Fibroblast of skin of abdomen (primary cell): ENCODE measurements at places on chromosomes 2 and 18.

DNA sequence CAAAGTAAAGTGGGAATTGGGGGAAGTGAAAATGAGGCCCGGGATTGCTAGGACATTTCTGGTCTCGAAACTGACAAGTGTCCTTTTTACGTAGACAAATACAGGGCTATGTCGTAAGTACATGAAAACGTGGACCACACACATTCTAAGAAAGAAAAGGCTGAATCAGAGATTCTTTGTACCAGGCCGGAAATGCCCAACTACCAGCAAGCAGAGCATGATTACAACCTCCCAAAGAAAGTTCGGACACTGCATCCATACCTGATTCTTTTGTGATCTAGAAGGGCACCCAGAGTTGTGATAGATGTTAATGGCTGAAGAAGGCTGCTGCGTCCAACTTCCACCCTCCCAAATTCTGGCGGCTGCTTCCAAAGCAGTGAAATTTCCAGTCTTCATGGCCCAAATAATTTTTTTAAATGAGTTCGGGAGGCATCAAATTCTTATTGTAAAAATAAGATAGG lies 1.7 kb downstream of the RBMS1 start:
- DNase-seq: peak; percentile 77

DNA sequence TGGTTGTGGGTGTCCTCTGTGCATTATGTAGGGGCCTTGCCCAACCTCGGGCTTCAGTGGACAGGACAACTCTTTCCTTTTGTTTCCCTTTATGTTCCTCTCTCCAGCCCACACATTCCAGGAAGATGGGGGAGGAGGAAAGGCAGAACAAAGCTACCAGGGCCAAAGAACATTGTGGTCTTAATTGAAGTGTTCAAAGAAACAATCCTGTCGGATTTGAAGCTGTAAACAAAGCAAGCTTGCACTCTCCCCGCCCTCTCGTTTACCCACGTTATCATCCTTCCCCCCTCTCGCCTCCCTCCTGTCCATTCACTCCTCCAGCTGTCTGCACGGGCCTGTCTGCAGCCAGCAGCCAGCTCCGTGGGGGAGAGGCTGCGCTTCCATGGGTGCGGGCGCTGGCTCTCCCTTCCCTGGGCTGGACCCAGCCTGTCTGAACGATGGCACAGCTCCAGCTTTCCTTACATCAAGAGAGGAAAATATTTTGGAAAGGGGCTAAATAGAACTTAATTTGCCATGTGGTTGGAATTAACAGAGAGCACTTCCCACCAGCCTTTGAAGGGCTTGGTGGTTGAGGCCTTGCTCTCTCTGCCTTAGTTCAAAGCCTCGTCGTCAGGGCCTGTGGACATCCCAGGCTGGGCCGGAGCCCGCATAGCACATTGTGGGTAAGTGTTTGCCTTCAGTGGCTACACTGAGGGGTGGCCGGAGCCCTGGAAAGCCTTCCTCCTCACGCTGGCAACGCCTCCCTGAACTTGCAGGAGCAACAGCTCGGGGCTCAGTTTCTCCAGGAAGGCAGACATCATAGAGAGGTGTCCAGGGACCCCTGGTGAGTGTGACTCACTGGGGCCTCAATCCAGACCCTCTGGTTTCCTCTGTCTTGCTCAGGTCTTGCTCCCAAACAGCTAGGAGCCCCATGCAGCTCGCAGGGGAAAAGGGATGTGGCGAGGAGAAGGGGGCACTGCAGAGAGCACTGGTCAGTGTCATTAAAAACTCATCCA lies 60.6 kb upstream of the HS6ST1 start:
- DNase-seq: peak; percentile 92

GRCh38 chr2:217964275-217965161 lies 38.3 kb downstream of the TNS1 start:
- no peak for DNase-seq

GRCh38 chr2:238972146-238972445 lies 124.2 kb downstream of the TWIST2 start:
- no peak for DNase-seq

GRCh38 chr2:44746856-44747615 lies 194.5 kb upstream of the SIX3 start:
- DNase-seq: no peak

DNA sequence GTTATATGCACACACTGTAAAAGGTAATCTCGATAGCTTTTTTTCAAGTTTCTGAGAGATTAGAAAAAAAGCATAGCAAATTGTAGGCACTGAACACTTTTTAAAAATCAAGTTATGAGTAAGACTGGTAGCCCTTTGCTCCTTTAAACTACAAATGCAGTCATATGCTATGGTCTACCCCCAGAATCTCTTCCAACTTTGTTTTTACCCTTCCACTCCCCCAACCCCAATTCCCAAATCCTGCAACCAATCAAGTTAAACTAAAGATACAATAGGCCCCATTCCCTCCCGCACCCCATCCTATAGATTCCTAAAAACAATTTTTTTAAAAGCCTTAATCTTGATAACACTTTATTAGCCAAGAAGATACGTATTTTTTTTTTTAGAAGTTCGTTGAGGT lies 752 bp upstream of the BAZ2B start:
- DNase-seq: no peak

- DNase-seq: peak; percentile 61
These were observed 325.2 kb upstream of the RAB12 start for GRCh38 chr18:8283891-8284585.

GRCh38 chr2:57878866-57879210 lies 167.8 kb upstream of the VRK2 start:
- no peak for DNase-seq

GRCh38 chr2:174522553-174522952 lies 35.7 kb upstream of the GPR155 start:
- DNase-seq: no peak

DNA sequence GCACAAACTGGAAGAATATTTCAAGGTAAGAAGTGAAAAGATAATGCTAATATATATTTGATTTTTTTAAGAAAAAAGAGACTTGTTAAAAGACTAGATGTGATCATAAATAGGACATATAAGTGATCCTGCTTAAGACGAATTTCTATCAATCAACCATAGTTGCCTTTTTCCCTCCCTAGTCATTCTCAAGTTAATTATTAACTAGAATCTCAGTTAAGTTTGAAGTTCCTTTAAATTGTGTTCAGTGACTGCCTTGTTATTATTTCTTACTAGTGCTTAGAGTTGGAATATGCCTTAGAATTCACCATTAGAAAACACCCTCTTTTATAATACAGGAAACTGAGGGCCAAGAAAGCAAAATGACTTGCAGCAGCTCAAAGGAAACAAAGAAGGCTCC lies 141.5 kb upstream of the SP5 start:
- no peak for DNase-seq

- DNase-seq: no peak
These were observed 465.7 kb upstream of the NRP2 start for GRCh38 chr2:205216580-205216979.

GRCh38 chr2:45987856-45988255 lies 309.4 kb upstream of the EPAS1 start:
- no peak for DNase-seq

GRCh38 chr18:62991959-62992358 lies 276.6 kb downstream of the PHLPP1 start:
- DNase-seq: no peak

GRCh38 chr2:3647831-3648651 lies 10.0 kb upstream of the ALLC start:
- no peak for DNase-seq

GRCh38 chr18:48836231-48836805 lies 114.4 kb downstream of the SMAD7 start:
- DNase-seq: no peak

DNA sequence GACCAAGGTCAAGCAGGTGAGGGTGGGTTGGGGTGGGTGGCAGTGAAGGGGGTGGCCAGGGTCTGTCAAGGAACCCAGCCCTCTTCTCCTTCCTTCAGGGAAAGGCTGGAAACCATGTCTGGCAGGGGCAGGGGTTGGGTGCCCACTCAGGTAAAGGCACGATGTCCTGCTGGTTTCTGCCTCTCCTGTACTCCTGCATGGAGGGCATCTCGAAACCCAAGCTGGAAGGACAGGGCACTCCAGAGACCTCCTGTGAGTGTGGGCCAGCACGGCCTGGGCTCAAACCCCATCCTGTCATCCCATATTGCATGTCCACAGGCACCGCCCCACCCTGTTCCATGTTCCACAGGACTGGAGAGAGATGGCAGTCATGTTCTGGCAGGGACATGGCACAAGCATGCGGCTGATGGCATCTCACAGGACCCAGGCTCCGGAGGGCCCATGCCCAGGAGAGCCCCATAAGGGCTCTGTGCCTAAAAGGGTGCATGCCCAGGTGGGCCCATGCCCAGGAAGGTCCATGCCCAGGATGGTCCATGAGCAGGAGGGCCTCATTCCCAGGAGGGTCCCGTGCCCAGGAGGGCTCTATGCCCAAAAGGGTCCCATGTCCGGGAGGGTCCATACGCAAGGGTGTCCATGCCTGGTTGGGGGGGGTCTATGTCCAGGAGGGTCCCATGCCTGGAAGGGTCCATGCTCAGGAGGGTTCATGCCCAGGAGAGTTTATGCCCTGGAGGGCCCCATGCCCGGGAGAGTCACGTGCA lies 6.4 kb downstream of the GPR35 start:
- DNase-seq: no peak

- no peak for DNase-seq
These were observed 51.3 kb upstream of the CAB39 start for GRCh38 chr2:230661072-230661957.

DNA sequence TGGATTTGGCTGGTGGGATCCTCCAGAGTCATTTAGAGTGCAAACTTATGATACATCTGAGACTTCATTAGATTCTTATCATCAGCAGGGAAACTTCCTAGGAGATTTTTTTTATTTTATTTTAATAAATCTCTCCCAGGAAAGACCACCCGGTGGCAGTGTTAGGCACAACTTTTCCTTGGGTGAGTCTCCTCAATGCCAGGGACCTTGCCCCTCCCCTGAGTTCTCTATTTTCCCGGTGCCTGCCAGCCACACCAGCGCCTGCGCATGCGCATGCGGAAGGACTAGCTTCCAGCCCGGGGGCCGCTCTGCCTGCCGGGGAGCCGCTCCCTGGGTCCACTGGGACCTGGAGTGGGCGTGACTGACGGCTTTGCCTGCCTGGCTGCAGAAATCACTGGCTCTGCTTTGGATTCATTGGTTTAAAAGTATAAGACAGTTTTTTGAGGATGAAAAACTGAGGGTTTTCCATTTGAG lies 86.6 kb downstream of the TMEM182 start:
- DNase-seq: peak; percentile 46

- DNase-seq: no peak
These were observed at the start of gene GALNT3 for GRCh38 chr2:165793779-165794535. GALNT3 (minus strand) TSS chr2:165794247; CDS start chr2:165770700, 23,547 bp downstream.

- no peak for DNase-seq
These were observed 57.7 kb downstream of the EIPR1 start for GRCh38 chr2:3319745-3320566.

DNA sequence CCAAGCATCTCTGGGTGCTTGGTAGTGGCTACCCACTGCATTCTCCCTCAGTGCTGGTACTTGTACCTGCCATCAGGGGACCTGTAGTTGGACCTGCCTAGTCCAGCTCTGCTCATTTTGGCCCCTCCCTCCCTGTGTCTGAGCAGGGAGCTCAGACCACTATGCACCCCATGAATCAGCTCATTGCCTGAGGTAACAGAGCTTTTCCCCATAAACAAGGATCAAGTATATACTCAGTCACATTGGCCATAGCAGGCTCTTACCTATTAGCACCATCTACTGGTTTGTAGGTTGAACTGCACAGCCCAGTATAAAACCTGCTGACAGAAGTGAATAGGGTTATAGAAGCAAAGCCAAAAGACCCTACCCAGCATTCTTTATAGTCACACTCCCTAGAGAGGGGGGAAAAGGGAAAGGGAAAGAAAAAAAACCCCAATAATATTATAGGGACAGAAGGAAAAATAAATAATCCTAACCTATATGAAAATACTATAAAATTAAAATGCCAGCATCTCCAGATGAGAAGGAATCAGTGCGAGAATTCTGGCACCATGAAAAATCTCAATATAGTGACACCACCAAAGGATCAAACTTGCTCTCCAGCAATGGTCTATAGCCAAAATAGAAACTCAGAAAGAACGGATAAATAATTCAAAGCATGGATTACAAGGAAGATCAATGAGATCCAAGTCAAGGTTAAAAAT lies 6.9 kb upstream of the FLACC1 start:
- DNase-seq: peak; percentile 43

DNA sequence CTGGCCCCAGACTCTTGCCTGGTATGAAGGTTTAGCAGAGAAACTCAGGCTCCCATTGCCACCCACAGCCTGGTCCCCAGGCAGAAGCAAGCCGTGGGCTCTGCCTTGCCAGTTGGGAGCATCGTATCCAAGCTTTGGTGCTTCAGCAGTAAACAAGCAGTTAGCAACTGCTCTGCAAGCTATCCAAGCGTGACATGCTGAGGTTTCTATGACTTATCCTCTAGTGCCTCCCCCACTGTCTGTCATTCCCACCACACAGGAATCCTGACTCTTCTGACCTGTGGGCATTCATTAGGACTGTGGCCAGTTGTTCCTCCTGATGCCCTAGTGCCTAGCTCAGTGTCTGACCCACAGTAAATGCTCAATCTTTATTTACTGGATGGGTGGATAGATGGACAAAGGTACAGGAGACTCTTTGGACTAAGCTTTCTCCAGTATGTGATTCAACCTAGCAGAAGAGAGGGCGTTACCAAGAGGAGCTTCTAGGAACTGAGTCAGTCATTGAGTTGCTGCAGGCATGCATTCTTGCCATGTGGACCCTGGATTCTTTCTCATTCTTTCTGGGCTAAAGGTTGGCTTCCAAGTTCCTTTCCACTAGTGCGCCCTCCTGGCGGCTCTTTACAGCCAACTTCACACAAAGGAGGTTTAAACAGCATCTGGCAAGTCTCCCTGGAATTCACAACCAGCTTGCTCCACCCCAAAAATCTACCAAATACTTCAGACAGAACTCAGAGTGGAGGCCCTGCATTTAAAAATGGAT lies 40.6 kb upstream of the MRPL19 start:
- peak; percentile 99 for DNase-seq

DNA sequence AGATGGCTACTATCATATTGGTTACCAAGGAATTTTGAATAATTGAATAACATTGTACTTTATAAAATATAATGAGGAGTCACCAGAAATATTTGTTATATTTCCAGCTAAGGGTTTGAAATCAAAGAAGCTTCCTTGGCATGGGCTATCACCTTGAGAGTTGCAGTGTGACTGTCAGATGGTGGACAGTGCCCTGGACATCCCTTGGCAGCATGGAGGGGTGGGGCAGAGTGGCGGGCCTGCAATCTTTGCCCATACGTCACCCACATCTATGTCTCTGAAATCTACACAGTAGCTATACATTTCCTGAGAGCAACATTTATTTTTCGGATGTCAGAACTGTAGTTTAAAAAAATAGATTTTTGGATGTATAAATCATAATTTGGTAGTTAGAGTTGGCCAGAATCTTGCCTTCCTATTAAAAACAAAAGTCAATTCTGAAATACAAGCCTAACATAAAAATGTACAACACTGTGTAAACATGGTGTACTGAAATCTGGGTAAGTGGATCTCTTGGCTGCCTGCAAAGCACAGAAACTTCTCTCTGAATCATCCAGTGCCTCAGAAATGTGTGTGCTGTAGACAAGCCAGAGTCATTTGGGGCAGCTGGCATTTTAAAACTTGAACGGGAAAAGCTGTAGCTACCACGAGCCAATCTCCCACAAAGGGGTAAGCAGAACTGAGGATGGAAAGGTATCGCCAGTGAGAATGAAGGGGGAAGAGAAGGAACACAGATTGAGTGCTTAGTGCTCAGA lies 124.2 kb upstream of the ARHGAP28 start:
- peak; percentile 40 for DNase-seq

- DNase-seq: no peak
These were observed 156.7 kb upstream of the HAAO start for GRCh38 chr2:42949125-42949524.
